Esophagus squamous epithelium (tissue), 5 donors: ENCODE measurements at places on chromosomes 11 and 22.

DNA sequence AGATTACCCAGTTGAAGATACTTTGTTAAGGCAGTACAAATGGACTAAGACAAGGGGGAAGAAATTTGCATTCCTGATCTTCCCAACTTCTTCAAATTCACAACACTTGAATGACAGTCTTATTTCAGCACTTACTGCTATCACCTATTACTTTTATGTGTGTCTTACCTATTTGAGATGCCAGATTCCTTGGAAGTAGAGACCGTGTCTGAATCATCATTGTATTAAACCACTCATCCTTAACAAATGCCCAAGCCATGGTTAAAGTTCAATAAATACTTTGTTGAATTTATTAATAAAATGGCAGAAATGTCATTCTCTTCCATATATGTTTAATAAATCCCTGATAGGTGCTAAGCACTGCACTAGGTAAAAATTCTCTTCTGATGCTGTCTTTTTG, 18.3 kb downstream of the SC5D start:
- no peak for DNase-seq

DNA sequence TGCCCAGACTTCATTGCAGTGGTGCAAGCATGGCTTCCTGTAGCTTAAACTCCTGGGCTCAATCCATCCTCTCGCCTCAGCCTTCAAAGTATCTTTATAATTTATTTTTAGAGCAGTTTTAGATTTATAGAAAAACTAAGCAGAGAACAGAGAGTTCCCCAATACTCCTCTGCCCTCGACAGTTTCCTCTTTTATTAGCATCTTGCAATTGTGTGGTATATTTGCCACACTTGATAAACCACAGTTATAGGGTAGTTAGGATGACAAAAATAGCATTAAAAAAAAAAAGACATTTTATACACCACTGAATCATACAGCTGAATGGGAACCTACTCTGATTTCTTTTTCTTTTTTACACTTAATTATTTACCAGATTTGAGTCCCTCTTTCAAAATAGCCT, 31.2 kb downstream of the MS4A2 start:
- DNase-seq, result no peak

DNA sequence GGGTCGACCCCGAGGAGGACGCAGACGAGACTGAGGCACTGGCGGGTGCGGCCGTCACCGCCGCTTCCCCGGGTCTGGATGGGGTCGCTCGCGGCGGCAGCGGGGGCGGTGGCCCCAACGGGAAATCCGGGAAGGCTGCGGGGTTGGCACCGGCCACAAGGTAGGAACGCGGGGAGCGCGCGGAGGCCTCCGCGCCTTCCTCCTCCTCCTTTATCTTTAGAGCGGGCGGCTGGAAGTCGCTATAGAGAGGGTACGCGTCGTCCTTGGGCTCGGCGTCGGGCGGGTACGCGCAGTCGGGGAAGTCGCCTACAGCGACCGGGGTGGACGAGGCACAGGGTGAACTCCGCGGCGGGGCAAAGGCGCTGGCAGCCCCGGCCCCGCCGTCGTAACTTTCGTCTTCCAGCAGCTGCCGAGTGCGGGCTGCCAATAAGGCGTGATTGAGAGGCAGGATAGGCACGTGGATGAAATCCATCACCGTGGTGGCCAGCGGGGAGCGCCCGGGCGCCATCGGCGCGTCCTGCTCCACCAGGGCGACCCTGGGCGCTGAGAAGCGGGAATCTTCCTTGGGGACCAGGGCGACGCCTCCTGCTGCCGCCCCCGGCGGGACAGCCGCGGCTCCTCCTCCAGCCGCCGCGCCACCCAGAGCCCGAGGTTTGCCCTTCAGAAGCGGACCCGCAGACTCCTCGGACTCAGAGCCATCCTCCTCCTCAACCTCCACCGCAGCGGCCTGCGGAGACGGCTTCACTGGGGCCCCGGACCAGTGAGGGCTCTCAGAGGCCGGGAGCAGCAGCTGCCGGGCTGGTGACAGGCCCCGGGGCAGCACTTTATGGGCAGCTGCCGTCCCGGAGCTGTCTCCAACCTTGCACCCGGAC, 1.7 kb downstream of the PGR start:
- DNase-seq, result no peak

DNA sequence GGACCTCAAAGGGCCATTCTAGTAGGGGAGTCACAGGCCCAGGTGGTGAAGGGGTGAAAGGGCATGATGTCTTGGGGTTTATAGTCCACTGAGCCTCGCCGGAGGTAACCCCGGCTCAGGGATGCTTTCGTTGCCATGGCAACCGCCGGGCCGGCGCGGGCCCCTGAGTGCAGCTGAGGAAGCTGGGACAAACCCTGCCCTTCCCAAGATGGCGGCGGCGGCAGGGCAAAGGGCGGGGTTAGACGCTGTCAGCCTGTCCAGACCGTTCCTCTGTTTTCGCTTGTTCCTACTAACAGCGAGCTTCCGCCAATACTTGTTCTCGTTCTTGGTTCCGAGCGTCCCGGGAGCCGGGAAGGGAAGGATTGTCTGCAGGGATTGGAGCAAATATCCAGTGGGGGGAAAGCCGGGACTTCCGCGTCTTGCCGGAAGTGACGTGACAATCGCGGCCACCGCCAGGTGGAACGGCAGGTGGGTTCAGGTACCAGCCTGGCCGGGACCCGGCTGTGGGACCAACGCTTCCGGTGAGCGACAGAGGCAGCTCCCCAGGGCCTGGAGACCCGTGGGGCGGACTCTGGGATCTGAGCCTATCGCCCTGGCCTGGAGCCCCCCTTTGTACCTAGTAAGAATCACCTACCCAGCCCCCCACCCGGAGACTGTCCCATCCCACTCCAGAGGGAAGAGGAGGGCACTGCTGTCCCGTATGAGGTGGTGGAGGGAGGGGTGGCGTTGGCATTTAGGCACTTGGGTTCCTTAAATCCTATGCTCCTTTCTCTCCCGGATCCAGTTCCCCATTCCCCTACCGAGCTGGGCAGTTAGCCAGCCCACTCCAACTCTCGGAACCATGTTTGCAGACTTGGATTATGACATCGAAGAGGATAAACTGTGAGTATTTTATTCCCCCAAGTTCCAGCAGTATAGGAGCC, at the start of gene PICK1:
Gene PICK1 (plus strand): TSS at position 436 of the 923 bp plus-strand sequence. CDS start 406 bp downstream, at position 842.
- DNase-seq, result peak; percentile 73
